ENCODE measurements at places on chromosomes 4 and X.

DNA sequence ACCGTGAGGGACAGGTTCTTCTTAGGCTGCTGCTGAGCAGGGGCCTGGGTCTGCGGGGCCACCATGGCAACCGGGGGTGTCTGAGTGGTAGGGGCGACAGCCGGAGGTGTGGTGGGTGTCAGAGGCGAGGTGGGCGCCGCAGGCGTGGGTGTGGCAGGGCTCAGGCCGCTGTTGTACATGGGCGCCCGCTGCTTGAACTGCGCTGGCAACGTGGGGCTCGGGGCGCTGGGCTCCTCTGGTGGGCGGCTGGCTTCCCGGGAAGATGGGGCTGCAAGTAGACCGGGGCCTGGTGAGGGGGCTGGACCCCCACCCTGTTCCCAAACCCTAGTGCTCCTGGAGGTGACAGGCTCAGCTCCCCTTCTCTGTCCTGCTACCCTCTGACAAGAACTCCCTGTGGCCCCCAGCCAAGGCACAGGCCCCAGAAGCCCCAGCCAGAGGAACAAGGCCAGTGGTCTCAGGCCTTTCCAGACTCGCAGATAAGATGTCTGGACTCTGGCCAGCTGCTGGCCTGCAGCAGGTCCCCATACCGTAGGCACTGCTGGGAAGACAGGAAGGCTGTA is 24.8 kb downstream of the NELFA start:
- no peak for DNase-seq

DNA sequence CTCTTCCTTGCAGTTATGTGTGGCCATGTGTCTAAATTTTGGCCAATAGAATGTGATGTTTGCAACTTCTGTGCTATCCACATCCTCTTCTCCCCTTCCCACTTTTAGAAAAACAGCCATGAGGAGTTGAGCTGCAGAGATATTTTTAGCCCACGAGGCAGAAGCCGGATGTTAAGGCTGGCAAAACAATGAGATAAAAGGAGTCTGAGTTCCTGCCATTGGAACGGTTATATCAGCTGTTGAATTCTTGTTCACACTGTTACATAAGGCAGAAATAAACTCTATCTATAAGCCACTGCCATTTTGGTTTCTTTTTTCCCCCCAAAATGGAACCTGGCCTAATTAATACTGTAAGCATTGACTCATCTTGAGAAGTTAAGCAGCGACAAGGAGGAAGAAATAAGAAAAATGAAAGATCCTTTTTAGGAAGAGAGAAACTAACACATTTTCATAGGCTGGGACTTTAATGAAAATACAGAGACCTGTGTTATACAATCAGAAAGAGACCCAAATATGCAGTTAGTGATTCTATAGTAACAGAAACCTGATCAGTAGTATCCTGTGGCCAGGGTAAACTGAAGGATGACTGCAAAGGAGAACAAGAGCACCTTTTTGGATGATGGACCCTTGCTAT is 200.5 kb downstream of the INPP4B start:
- DNase-seq: no peak

- DNase-seq: no peak
These were observed 133.1 kb downstream of the HMX1 start for GRCh38 chr4:8738471-8738931.

GRCh38 chr4:151227731-151228130 is 49.2 kb upstream of the PRSS48 start:
- no peak for DNase-seq

- DNase-seq: peak; percentile 9
These were observed 59.8 kb downstream of the PACRGL start for GRCh38 chr4:20760053-20760452.

- no peak for DNase-seq
These were observed 306.8 kb upstream of the FAM241A start for GRCh38 chr4:111838406-111838930.

- no peak for DNase-seq
These were observed 50.7 kb upstream of the PRSS48 start for GRCh38 chr4:151226004-151226932.

- DNase-seq: peak; percentile 41
These were observed 17.9 kb upstream of the PGRMC1 start for GRCh38 chrX:119218198-119218597.

DNA sequence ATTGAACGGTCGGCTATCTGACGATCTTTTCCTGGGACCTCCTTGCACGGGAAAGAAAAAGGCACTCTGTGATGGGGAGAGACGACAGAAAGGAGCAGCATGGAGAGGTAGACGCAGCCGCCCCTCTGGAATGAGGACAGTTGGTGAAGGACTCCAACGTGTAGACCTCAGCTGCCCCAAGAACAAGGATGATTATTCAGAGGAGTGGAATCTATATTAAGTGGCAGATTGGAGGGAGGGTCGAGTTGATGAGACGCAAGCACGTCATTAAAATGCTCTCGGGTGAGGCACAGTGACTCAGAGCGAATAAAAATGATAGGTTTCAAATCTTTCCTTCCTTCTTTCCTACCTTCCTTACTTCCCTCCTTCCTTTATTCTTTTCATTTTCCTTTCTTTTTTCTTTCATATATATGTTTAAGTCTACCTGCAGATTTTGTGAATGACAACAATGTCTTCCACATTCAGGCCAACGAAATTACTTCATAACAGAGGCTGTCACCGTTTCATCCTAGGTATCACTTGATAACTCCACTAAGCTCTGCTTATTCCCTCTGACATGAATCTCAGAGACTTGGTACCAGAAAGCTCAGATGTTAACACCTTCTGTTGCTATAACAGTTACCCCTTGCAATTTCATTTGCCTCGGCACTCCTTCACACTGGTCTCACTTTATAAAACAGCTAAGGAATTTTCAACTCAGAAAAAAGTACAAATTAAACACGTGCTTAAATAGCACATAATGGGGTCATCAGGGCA is 110.0 kb upstream of the PPARGC1A start:
- no peak for DNase-seq

DNA sequence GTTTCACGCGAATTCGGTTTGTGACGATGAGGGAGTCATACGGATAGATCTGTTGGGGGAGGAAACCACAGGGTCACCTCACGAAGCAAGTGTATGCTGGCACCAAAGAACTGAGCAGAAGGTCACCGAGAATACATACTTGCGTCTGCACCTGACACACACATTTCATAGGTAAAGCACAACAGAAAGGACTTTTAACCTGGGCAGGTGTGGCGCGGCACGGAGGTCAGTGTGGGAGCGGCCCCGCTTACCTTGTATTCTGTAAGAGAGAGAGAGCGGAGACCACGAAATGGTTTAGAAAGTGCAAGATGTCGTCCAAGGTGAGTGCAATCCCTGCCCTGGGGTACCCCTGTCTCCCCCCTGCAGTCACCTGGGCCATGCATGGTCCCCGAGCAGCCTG is 43.6 kb upstream of the AFAP1 start:
- no peak for DNase-seq

DNA sequence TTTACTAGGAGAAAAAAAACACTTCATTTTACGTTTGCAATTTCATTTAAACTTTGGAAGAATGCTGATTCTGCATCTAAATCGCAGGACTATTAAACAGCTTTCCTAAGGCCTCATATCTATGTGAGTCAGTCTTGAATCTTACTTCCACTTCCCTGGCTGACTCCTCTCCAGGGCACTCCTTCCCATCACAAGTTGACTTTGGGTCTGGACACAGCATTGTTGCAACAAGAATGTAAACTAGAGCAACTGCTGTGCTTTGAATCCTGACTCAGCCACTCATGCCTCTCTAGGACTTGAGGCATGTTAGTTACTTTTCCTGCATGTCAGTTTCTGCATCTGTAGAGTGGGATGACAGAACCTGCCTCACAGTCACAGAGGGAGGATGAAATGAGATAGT is 413.8 kb downstream of the FAT4 start:
- no peak for DNase-seq

DNA sequence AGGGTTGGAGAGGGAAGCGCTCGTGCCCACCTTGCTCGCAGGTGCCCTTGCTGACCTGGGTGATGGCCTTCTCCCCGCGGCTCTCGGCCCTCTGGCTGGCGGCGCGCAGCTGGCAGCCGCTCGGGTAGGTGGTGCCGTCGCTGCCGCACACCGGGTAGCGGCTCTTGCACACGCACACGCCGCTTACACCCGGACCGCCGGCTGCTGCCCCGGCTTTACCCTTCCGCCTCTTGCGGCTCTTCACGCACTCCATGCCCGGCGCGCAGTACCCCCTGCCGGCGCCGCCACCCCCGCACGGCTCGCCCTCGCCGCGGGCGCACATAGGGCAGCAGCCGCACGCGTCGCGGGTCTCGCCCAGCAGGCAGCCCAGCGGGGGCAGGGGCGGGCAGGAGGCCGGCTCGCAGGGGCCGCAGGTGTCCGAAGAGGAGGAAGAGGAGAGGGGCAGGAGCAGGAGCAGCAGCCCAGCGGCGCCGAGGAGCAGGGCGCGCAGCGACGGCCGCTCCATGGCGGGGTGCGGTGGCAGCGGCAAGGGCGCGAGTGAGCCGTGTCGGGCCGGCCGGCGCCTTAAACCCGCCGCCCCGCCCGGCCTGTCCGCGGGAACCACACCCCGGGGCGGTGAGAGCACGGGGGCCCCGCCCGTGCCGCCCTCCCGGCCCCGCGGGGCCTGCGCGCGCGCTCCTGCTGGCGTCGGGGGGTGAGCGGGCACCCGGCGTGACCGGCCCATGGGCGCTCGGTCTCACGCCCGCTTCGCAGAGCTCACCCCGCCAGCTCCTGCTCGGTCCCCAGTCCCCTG is at the start of gene IGFBP7:
Gene IGFBP7 (minus strand): TSS at position 539 of the 793 bp plus-strand sequence. CDS start 34 bp downstream, at position 505.
- peak; percentile 48 for DNase-seq

DNA sequence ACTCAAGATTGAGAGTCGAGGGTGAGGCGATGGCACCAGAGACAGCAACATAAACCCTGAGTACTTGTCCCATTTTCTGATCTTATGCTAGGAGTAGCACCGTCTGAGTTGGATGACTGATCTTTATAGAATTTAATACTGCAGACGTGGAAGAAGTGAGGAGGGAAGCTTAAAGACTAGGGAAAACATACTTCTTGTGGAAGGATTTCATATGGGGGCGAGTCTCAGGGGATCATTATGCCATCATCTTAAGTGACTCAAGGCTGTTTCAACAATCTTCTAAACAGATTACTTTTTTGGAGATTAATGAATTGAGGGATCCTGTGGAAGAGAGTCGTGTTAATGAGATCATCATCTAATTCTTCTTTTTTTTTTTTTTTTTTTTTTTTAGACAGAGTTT is 17.2 kb upstream of the FAT1 start:
- DNase-seq: no peak

DNA sequence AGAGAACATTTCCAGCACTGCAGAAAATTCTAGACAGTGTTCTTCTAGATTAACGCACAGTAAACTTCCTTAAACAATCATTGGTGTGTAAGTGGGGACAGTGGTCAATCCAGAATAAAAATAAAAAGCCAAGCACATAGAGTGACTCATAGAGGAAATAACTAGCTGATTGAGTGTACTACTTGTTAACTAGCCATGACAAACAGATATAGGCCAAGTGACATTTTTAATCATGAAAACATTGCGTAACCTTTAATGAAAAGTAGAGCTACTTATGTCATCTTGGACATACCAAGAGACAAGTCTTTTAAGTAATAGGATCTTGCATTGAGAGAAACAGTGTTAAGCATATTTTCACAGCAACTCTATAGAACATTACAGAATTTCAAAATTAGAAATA is 233.9 kb upstream of the MAB21L2 start:
- DNase-seq: no peak

DNA sequence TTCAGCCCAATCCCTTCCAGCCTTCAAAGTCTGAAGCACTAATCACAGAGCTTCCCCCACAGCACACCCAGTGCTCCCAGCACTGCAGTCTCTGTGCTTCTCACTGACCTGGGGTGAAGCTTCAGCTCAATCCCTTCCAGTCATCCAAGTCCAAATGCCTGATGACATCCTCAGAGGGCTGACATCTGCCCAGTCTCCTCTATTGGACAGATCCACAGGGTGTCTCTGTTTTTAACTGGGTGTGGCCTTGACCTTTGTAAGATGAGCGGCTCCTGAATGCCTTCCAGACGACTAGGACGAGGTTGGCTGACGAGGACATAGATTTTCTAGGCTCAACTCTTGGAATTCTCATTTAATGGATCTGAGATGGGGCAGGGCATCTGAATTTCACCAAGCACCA is 7.6 kb upstream of the SLC2A9 start:
- no peak for DNase-seq

DNA sequence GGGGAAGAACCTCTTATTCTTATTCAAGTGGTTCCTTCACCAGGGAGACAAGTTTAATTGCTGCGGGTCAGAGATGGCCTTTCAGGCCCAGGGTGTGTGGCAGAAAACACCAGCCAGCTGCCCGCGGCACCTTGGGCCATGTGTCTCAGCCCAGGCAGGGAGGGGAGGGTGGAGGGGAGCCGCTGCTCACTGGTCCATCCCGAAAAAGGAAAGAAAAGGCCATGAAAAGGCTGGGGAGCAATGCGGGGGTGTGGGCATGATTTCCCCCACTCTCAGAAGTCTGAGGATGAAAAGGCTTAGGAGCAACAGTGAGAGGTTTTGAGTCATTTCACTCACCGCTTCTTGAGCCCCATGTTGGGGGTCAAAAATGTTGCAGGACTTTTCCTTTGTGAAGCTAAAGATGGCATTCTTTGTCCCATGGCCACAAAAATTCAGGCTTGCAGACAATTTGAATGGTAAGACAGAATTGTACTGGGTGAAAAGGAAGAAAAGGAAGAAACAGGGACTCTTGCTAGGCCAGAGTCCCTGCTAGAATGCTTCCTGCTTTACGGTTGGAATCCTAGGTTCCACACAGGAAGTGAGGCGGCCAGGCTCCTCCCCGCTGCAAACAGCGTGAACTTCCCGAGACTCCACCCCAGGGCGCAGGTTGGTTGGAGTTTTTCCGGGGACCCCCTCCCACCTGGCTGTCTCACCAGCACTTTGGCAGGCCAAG is 17.4 kb upstream of the FAM47E start:
- DNase-seq: no peak

- DNase-seq: no peak
These were observed 42.5 kb downstream of the LAMP2 start for GRCh38 chrX:120426599-120426998.

- DNase-seq: no peak
These were observed 14.4 kb downstream of the PKD2 start for GRCh38 chr4:88021824-88022223.

DNA sequence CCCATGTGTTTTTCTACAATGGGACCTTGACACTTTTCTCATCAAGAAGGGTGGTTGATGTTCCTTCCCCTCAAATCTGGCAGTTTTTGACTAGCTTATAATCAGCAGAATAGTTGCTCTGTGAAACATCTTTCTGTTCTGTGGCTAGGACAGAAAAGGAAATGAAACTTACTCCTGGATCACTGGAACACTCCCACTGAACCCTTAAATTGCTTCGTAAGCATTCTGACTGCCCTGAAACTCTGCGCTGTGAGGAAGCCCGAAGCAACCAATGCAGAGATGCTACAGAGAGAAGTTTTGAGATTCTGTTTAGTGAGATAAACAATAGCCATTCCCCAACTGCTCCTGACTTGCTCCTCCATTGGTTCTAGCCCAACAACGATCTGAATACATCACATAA is 602.2 kb downstream of the CENPC start:
- no peak for DNase-seq

GRCh38 chr4:5165420-5166369 is 114.4 kb downstream of the STK32B start:
- peak; percentile 0 for DNase-seq

GRCh38 chr4:88244816-88245579 is 39.4 kb downstream of the PPM1K start:
- no peak for DNase-seq

GRCh38 chrX:122055460-122055859 is 1008.0 kb downstream of the GLUD2 start:
- DNase-seq: no peak

All from HEK293T (cell line).